ENCODE measurements at places on chromosomes 13 and 19. TPM values are rescaled to one million over a fixed set of nuclear protein-coding genes. Genes with fewer than 3 reads are reported as not detected.

ZNF90 gene
- 4.1 TPM for total RNA-seq

DNA sequence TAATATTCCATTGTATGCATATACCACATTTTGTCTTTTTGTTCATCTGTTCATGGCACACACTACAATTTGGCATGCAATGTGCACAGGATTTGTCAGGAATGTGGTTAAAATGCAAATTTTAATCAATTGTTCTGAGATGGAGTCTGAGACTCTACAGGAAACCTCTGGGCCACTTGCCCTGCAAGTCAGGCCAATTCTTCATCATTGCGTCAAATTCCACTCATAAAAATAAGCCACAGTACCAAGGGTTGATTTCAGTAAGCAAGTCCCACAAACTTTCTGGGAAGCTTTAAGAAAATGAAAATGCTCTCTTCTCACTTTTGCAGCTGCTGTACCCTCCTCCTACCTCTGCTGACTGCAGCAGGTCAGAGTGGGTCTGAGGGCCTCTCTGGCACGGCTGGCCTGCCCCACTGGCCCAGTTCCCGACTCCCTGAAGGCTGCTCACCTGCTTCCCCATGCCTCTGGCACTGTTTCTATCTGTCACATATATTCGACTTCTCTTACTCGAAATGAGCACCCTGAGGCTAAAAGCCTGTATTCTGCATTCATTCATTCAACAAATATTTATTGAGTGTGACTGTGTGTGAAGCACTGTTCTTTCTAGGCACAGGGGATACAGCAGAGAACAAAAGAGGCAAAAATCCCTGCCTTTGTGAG, 83.8 kb upstream of the WASF3 start:
- no peak for DNase-seq

DNA sequence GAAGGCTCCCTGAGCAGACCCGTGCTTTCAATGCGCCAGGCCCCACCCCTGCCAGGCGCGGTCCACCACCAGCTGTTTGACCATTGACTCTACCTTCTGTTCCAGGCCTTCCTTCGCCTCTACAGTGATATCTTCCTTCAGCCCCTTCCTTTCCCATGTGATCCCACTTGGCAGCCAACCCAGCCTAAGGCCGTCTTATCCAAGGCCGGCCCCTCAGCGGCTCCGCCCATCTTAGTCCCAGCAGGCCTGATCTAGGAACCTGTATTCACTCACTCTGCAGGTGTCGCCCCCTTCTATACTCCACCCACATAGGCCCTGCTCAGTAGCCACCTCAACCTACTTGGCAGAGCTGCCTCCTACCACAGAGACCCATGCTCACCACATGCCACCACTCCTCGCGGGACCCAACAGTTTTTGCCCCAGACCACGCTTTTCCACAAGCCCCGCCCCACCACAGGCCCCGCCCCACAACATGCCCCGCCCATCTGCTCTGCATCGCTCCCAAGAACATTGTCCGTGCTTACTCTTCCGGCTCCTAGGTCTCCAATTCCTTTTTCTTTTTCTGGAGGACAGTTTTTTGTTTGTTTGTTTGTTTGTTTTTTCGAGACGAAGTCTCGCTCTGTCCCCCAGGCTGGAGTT, 2.9 kb downstream of the RASIP1 start:
- peak; percentile 73 for DNase-seq

DNA sequence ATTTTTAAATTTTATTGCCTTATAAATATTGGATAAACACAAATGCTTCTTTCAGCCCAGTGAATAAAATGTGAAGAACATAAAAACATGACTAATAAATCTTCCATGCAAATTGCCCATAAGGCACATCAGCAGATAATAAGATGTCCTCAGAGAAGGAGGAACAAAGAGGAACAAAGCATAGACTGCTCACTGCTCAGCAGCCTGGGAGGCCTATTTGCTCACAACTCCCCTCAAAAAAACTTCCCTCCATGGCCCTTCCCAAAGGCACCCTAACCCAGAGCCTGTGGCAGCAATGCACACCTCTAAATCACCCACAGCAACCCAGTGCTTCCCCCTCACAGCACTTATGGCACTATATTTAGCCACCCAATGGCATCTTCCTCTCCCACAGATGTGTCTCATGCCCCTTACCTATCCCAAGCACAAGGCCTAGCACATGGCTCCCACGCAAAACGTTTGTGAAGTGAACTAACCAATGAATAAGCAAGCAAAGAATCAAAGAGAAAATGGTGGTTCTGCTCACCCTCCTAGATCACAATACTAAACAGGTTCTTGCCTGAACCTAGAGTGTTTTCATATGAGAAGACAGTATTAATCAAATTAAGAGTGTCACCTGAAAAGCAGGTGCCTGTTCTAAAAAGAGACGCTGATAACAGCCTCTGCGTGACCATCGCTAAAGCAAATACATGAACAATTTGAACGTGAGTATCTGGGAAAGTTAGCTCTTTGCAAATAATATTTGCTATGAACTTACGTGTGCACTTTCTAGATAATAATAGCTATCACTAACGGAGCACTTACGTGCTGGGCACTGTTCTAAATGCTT, 96.9 kb downstream of the TBC1D4 start:
- DNase-seq, result no peak

DNA sequence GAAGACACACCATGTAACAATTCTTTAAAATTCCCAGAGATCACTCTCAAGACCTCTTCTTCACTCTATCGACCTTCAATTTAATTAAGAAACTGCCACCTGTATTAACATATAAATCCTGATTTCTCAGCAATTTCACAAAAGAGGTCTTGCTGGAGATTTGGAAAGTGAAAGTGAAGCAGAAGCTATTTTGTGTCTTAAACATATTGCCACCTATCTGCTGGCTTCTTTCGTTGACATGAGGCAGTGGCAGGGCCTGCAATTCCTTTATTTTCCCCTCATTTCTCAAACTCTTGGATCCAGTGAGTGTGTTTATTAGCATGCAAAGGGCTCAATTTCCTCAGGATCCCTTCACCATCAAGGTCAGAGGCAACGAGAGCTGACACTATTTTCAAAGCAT, 780.2 kb upstream of the SLITRK1 start:
- no peak for DNase-seq

CATSPERD gene
- total RNA-seq, result not detected
